ENCODE measurements at places on chromosomes 5 and 9.

DNA sequence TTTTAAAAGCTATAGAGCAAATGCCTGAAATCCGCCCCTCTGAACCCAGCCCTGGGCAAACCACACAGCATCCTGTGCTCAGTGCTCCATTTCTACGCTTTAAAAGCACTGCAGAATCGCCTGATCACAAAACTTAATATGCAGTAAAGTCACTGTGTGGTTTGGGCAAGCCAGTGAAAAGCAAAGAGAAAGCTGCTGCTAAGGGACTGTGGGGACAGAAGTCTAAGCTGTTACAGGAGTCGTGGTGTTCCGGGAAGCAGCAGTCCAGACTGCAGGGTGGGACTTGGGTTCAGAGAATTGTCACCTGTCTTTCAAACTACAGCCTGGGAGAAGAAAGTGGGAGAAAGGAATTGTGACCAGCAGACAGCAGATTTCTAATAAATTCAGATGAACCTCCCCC is 8.2 kb downstream of the RAPGEF1 start:
- no peak for DNase-seq

- DNase-seq = no peak
Measured at GRCh38 chr9:135521608-135522095, 412 bp downstream of the LCN1 start.

GRCh38 chr9:5085993-5086392 is 99.4 kb downstream of the INSL6 start:
- DNase-seq = no peak

DNA sequence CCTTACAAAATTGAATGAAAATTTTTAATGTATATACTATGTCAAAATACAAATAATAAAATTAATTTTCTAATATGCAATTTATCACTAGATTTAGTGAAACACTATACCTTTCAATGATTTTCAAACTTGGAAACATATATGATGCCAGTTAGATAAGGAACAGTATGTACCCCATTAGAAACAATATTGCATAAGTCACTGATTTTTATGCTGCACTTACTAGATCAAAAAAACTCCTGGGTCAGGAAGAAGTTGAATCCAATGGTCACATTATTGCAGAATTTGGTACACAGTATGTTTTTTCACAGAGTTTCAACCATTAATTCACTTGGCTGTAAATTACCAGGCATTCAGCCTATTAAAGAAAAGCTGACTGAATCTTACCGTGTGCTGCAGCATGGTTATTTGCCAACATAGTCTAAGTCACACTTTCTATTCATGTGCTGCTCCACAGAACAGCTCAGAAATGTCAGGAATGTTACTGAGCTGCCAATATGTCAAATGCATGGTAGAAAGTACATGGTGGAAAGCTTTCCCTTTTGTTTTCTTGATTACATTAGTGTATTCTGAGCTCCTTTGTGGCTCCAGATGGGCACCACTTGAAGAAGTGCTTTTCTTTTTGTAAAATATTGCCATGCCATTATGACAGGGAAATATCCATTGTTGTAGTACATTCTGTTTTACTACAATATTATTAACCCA is 9.9 kb upstream of the PRR16 start:
- no peak for DNase-seq

- no peak for DNase-seq
Measured at GRCh38 chr5:173535166-173535975, 81.1 kb downstream of the BOD1 start.

GRCh38 chr5:141926434-141926833 is 2.8 kb downstream of the DELE1 start:
- no peak for DNase-seq

GRCh38 chr5:136226401-136226800 is 33.4 kb upstream of the SMIM32 start:
- no peak for DNase-seq

- DNase-seq = no peak
Measured at GRCh38 chr9:82650368-82650767, 412.6 kb downstream of the RASEF start.

- no peak for DNase-seq
Measured at GRCh38 chr9:133926165-133926856, 65.8 kb downstream of the VAV2 start.
